ENCODE measurements at places on chromosomes 4 and X.

- DNase-seq, result no peak
Measured at GRCh38 chr4:99945718-99946355, 581 bp downstream of the DNAJB14 start.

DNA sequence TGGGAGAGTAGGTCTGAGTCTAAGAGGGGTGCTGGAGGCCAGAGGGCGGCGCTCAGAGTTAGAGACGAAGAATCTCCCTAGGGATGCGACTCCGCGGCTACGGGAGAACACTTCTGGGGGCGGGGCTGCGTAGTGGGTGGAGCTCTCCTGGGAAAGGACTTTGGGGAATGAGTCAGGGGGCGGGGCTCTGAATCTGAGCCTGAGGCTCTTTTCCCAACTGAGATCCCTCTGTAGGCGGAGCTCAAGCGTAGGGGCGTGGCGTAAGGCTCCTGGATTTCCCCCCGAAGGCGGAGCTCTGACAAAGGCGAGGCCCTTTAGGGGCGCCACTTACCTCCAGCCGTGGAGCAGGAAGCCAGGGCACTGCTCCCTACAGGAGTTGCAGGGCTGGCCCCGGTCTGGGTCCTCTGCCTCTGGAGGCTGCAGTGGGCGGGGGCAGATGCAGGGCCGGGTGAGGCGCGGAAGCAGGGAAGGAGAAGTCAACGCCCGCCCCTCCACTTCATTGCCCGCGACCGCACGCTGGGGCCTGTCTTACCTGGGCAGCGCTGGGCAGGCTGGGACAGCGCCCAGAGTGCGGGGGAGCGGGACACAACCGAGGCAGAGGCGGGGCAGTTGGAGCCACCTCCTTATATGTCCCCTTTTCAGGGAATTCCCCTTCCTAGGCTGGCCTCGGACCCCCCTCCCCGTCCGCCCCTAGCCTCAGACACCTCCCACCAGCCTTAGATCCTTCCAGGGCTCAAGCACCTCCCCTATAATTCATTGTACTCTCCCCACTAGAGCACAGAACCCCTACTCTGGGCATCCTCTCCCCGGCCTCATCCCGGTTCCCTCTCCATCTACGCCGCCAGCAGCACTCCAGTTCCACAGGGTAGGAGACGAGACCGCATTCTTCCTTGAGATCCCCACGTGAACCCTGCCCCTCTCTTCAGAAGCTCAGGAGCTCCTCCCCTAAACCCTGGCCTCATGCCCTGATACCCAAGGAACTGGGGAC, 1.6 kb downstream of the PRICKLE3 start:
- DNase-seq, result no peak

DNA sequence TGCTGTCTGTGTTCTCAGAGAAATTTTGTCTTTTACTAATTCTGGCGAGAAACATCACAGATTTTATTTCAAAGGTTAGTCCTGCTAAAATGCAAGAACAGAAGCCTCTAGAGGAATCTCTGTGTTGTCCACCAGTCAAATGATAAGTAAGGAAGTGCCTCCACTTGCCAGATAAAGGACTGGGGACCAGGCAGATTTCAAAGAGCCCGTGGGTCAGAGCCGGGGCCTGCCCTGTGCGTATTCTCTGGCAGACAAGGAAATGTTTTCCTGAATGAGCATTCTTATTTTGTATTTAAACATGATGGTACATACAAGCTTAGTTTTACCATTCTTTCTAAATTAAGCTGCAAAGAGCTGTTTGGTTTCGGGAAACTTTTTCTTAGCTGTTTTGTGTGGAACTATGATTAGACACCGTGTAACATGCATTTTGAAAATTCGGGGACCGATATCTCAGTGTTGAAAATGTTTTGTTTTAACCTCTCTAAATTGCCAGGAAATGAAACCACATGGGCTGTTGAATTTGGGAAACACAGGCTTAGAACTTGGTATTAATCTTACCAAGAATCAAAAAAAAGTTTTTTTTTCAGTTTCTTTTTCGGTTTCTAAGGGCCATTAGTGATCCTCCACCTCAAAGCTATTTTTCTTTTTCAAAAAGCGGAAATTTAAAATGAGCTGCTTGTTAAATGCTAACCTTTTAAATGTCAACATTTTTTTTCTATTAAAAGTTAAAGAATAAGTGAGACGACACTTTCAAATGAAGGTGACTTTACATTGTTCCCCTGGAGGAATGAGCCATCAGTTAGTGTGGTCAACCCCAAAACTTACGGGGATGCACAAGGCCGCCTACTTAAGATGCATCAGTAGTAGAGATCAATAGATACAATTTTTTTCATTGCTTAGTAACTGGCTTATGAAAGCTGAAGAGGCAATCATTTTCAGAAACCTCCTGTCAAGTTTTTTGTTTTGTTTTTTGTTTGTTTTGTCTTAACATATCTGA, 89.6 kb upstream of the MTM1 start:
- DNase-seq, result no peak

DNA sequence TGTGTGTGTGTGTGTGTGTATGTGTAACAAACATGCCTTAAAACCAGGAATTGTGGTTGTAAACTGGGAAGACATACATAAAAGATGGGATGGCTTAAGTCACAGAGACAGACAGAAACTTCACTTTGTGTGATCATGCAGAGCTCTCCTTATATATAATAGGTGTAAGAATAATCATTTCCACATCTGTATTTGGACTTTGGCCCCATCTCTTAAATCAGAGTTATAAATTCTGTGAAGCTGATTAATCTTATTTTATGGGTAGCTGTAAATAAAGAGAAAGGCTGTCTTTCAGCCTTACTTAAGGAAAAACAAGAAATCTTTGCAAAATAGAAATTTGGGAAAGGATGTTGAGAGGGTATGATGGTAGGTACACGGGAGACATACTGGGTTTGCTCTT, 174.6 kb upstream of the PITX2 start:
- DNase-seq, result no peak

- DNase-seq, result no peak
Measured at GRCh38 chrX:41837270-41837944, 85.9 kb downstream of the CASK start.

DNA sequence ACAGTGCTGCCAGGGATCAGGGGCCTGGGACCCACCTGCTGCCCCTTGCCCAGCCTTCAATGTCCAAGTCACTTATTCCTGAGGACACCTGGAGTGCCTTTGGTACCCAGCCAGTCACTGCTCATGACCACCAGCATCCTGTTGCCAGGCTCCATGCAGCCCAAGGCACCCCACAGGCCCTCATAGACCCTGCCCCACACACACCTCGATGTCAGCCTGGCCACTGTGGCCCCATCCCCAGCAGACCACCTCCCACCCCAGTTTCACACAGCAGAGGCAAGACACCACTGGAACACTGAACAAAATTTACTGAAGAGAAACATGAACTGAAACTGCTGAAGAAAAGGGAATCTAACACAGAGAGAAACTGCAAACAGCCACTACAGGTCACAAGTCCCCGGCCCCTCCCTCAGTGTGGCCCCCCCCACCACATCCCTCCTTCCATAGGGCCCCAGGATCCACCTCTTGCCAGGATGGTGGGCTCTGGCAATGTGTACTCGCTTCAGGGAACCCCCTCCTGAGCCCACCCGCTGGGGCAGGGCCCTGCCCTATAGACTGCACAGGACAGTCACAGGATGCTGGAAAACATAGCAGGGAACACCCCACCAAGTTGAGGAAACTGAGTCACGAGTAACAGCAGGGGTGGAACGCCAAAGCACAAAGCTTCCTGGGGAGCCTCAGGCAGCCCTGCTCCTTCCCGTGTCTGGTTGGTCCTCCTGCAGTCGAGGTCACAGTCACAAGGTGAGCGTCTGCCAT, 5.2 kb downstream of the PNMA5 start:
- no peak for DNase-seq

GRCh38 chr4:146333187-146333894, 119.0 kb downstream of the REELD1 start:
- no peak for DNase-seq

DNA sequence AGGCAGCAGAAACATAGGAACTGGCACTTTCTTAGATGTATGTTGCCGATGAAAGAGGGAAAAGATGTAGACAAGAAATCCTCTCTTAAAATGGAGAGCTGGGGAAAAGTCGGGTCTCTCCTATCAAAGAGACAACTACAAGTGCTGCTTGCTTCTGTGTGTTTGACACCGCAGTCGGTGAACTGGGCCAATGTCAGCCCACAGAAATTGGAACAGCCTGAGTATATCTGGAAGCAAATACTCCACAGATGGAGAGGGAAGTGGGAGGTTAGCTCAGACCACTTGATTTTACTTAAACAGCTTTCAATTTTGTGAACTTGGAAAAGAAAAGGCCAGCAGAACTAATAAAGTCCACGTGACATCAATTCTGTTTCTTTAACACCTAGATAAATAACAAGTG, 230.9 kb upstream of the FAT1 start:
- no peak for DNase-seq

GRCh38 chr4:87038837-87039615, 104.2 kb downstream of the AFF1 start:
- DNase-seq, result no peak

DNA sequence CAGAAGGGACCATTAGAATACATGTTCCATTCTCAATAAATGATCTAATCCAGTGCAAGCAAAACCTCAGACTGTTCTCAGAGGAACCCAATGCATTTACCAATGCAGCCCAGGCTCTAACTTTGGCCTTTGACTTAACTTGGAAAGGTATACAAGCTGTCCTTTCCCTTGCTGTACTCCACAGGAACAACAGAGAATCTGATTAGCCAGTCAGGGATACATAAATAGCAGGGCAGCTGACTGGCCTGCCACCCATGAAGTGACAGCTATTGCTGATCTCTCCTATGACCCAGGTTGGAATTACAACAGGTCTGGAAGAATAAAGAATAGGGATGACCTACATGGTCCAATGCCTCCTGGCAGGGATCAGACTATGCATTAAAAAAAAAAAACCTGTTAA, 14.5 kb upstream of the CT45A1 start:
- DNase-seq, result no peak

DNA sequence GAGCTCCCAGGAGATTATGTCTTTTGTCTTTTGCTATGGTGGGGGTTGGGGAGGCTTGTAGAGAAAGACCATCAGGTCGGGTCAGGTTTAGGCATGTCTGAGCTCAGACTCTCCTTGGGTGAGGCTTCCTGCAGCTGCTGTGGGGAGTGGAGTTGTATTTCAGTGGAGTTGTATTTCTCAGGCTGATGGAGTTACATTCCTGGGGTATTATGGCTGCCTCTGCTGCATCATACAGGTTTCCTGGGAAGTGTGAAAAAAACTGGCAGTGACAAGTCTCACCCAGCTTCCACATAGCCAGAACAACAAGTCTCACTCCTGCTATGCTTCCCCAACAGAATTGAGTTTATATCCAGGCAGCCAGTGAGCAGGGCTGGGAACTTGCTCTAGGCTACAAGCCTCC, 119.3 kb downstream of the VSIG4 start:
- DNase-seq, result no peak

DNA sequence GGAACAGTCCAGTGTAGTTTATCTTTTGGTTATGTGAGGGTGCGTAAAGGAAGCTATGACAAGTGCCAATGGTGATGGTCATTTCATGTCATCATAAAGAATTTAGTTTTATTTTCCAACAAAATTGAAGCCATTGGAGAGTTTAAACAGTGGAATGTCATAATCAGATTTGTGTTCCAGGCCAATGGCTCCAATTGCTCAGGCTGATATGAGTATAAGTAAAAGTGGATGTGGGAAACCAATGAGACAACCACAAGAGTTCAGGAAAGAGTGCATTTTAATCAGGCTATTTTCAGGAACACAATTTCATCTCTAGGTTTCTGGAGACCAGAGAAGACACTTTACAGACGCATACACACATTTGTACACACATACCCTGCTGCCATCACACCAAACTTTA, 20.7 kb downstream of the SPANXC start:
- DNase-seq, result no peak

DNA sequence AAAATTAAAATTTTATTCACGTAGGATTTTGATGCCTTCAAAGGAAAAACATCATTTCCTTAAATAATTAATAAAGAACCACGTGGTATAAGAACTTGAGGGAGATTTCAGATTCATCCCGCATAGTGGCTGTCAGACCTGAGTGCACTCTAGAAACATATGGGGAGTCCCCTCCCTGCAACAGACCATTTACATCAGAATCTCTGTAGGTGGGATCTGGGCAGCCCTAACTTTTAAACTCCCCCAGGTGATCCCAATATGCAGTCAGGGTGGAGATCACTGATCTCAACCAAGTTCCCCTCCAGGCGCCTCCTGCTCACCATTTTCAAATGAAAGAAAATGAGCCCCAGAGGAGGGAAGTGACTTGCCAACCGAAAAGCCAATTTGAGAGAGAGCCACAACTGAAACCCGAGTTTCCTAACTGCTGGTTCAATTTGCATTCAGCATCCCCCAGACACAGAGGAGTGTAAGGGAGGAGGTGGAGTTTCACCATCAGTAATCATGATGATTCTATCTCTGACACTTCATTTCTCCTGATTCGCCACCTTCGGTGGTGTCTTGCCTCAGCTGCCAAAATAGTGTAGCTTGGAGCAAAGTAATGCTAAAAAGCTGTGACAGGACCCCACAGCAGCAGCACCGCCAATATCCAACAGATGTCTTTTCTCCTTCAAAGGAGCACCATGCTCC, 11.4 kb downstream of the RNF150 start:
- DNase-seq, result no peak

Data from T-cell (primary cell).